Neural crest cell (in vitro differentiated cells): ENCODE measurements at places on chromosomes 3 and 15. TPM values are rescaled to one million over a fixed set of nuclear protein-coding genes. Genes with fewer than 3 reads are reported as not detected.

SNTN gene
- total RNA-seq = not detected in 2 replicates

NR1I2 gene
- 0.26 TPM in 1 of 2 replicates, not detected in the other for total RNA-seq

CPA3 gene
- not detected in 2 replicates for total RNA-seq

CACNA1D gene
- total RNA-seq = 1.1 and 2.3 TPM in 2 replicates

UBAP1L gene
- total RNA-seq = 3.6 and 4.5 TPM in 2 replicates

GNAT1 gene
- total RNA-seq = not detected in 2 replicates

TMC3 gene
- total RNA-seq = not detected in 2 replicates

C3orf20 gene
- 0.14 TPM in 1 of 2 replicates, not detected in the other for total RNA-seq

PRR20G gene
- not detected in 2 replicates for total RNA-seq

WDR72 gene
- total RNA-seq = 1.7 and 2.5 TPM in 2 replicates

GPR149 gene
- total RNA-seq = not detected in 2 replicates

LAMB2 gene
- total RNA-seq = 108 and 120 TPM in 2 replicates

ZNF80 gene
- total RNA-seq = not detected in 2 replicates

SAMD7 gene
- total RNA-seq = not detected in 2 replicates

SLC30A4 gene
- total RNA-seq = 2.7 TPM in 2 replicates

CACNA2D2 gene
- total RNA-seq = 8.7 and 9.3 TPM in 2 replicates

HESX1 gene
- total RNA-seq = 0.98 and 1.7 TPM in 2 replicates

FBXW12 gene
- 0.44 and 0.68 TPM in 2 replicates for total RNA-seq

GABRR3 gene
- not detected in 2 replicates for total RNA-seq

THAP10 gene
- total RNA-seq = 6.7 and 7.5 TPM in 2 replicates

CCR3 gene
- not detected in 2 replicates for total RNA-seq

KBTBD12 gene
- not detected in 2 replicates for total RNA-seq

AMT gene
- total RNA-seq = 10.2 and 14.0 TPM in 2 replicates

LRRC49 gene
- total RNA-seq = 20.2 and 20.9 TPM in 2 replicates

FRMD5 gene
- total RNA-seq = 4.3 and 5.1 TPM in 2 replicates

TUSC7 gene
- total RNA-seq = not detected in 2 replicates

KNG1 gene
- not detected in 2 replicates for total RNA-seq

DAG1 gene
- 93.9 and 98.6 TPM in 2 replicates for total RNA-seq

RETNLB gene
- not detected in 2 replicates for total RNA-seq

NEK11 gene
- total RNA-seq = 4.9 and 5.8 TPM in 2 replicates

ADAMTS7 gene
- total RNA-seq = 62.9 and 68.2 TPM in 2 replicates

C3orf62 gene
- total RNA-seq = 9.2 and 9.8 TPM in 2 replicates

HACD3 gene
- 147 and 153 TPM in 2 replicates for total RNA-seq

CX3CR1 gene
- 0.26 TPM in 1 of 2 replicates, not detected in the other for total RNA-seq

PLCH1 gene
- total RNA-seq = 21.4 and 22.4 TPM in 2 replicates

PPP2R3A gene
- 16.4 and 17.1 TPM in 2 replicates for total RNA-seq

HYAL1 gene
- 2.0 and 2.5 TPM in 2 replicates for total RNA-seq

TYRO3 gene
- 71.7 and 74.7 TPM in 2 replicates for total RNA-seq

GPR160 gene
- total RNA-seq = 0.21 and 0.23 TPM in 2 replicates

SLC9C1 gene
- total RNA-seq = 0.42 and 0.55 TPM in 2 replicates

ABI3BP gene
- total RNA-seq = not detected in 2 replicates

ETV5 gene
- 61.0 and 63.4 TPM in 2 replicates for total RNA-seq

SCAANT1 gene
- total RNA-seq = not detected in 2 replicates

GRAMD1C gene
- 1.6 and 2.4 TPM in 2 replicates for total RNA-seq

SLC12A1 gene
- 0.16 and 0.20 TPM in 2 replicates for total RNA-seq

SAXO2 gene
- total RNA-seq = 3.9 TPM in 2 replicates

PRSS50 gene
- total RNA-seq = 0.35 and 0.39 TPM in 2 replicates

ZNF660 gene
- total RNA-seq = 26.1 and 29.8 TPM in 2 replicates

RAB43 gene
- total RNA-seq = 9.6 and 11.4 TPM in 2 replicates

MORC1 gene
- not detected in 2 replicates for total RNA-seq

SPSB4 gene
- total RNA-seq = 33.2 and 35.1 TPM in 2 replicates

XXYLT1 gene
- total RNA-seq = 41.1 and 41.2 TPM in 2 replicates

REC114 gene
- total RNA-seq = not detected in 2 replicates

VEPH1 gene
- 8.0 and 8.8 TPM in 2 replicates for total RNA-seq

ADGRG7 gene
- not detected in 2 replicates for total RNA-seq

CNTN3 gene
- 0.50 and 0.61 TPM in 2 replicates for total RNA-seq

TOMM70 gene
- total RNA-seq = 46.1 and 48.2 TPM in 2 replicates

CORO2B gene
- 21.3 and 23.1 TPM in 2 replicates for total RNA-seq

GMPS gene
- 129 and 131 TPM in 2 replicates for total RNA-seq

INAFM2 gene
- 22.8 and 27.5 TPM in 2 replicates for total RNA-seq
